ENCODE measurements at places on chromosomes 3 and 15.

DNA sequence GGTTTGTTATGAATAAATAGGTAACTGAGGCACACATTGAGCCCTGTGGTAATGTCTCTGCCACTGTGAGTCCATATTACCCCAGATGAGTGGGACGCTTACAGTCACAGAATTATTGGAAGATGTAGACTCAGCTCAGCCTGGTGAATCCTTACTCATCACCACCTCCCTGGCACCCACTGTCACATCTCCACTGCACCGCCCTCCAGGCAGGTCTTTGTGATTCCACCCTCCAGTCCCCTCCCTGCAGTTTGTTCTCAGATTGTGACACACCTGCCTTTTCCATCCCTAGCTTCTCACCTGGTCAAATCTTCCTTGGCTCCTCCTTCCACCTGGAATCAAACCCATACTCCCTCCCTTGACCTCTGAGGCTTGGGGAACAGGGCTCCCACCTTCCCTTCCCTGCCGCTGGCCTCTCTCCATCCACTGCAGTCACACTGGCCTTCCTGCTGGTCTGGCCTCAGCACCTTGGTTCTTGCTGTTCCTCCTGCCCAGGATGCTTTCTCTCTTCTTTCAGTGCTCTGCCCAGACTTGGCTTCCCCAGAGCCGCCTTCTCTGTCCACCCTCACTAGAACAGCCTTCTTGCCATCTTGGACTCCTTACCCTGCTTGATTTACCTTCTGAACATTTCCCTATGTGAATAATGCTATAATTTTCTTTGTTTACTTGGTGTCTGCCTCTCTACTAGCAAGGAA, 9.4 kb downstream of the SLC6A20 start:
- DNase-seq, result no peak

DNA sequence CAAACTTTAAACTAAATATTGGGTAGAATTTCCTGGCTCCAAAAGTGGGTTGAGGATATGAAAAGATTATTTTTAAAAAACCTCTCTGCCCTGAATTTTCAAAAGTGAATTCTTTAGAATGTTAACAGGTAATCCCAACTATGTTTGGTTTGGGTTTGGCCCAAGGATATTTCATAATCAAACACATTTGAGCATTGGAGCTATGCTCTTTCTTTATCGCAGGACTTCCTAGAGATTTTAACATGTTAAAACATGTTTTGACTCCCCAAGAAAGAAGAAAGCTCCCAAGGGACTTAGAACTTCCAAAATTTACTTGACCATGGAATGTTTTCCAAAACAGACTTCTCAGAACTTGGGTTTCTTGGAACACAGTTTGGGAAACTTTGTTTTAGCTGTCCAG, 75.6 kb upstream of the SYNPR start:
- DNase-seq, result no peak

GRCh38 chr3:9630550-9631139, 18.7 kb upstream of the MTMR14 start:
- DNase-seq, result no peak

- no peak for DNase-seq
These were observed 12.0 kb downstream of the SLC6A1 start for GRCh38 chr3:11004563-11004962.

GRCh38 chr3:2657971-2658370, 452.2 kb downstream of the IL5RA start:
- DNase-seq, result no peak

GRCh38 chr3:33658991-33659848, 58.8 kb downstream of the CLASP2 start:
- no peak for DNase-seq

DNA sequence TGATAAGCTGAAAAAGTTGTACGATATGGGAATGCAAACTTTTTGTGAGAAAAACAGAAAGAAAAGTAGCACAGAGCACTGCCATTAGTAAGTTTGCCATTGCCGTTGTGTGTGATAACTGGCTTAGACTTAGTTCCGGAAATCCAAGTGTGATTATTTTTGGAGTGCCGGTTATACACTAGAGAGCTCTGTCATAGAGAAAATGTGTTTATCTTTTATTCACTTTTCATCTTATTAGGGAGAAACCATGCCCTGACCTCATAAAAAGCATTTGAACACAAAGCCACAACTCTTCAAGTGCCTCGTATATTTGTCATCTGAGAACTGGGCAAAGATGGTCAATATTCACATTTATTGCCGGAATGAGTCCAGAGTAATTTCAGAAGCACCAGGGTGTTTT, 36.1 kb downstream of the CTDSPL start:
- no peak for DNase-seq

Data from T-helper 9 cell (primary cell).